HS-27A (cell line): ENCODE measurements at places on chromosomes 16 and 17.

GRCh38 chr16:27154705-27155521 lies 48.4 kb upstream of the KDM8 start:
- DNase-seq: no peak

- no peak for DNase-seq
Observed at GRCh38 chr16:66358231-66358630, 8.3 kb upstream of the CDH5 start.

GRCh38 chr17:57999496-58000017 lies 7.5 kb downstream of the SRSF1 start:
- no peak for DNase-seq

DNA sequence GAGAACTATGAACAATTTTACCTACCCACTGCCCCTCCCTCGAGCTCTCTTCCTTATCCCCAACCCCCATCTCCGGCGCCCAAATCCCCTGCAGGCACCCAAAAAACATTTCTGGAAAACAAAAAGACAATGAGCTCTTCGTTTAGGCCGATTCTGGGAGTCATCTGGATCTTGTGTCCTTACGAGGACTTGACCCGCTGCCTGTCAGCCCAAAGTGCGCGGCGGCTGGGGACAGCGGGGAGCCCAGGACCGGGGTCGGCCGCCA lies 524 bp downstream of the STRADA start:
- peak; percentile 0 for DNase-seq

DNA sequence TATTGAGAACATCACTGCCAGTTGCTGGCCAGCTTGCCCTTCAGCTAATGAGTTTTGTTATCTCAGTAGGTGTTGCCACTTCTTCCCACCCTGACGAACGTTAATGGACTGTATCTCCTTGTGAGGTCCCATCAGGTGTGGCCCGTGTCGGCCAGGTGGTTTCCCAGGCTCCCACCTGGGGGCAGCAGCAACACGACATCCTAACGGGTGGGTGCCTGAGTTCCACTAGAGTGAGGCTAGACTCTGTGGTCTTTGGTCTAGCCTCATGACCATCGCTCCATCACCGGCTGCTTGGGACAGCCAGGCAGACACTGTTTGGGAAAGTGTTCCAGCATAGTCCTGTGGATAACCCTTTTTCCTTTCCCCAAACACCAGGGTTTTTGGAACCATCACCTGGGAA lies 45.6 kb upstream of the LCMT1 start:
- no peak for DNase-seq

GRCh38 chr17:59643159-59644140 lies 23.8 kb downstream of the CLTC start:
- no peak for DNase-seq

- DNase-seq: peak; percentile 76
Observed at GRCh38 chr17:17919169-17920107, 52.8 kb downstream of the TOM1L2 start.

DNA sequence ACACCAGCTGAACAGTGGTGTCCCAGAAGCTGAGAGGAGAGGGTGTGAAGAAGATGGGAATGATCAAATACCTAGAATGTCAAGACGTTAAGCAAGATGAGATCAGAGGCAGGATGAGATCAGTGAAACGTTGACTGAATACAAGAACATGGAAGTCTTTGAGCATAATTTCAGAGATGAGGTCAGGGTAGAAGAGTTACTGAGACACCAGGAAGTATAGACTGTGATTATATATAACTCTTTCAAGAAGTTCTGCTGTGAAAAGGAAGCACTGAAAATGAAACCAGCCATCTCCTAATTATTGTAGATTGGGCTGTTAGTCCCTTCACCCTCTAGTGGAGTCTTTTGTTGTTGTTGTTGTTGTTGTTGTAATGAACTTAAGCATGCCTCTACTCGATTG lies 9.1 kb downstream of the SHCBP1 start:
- no peak for DNase-seq
